ENCODE measurements at places on chromosomes 7 and 10.

DNA sequence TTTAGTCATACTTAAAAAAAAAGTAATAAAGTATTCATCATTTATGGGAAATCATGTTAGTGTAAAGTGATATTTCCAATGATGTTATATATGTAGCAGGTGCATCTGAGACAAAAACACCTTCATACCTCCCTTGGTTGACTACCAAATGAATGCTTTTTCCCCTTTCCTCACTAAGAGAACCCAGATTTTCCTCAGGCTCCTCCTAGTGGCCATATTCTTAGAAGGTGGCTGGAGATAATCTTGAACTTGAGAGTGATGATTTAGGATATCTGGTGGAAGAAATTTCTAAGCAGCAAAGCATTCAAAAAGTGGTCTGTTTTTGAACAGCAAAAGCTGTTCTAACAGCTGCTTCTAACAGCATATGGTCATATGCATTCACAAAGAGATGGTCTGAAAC is 16.8 kb upstream of the DNAH11 start:
- no peak for DNase-seq

- DNase-seq: peak; percentile 88
Observed at GRCh38 chr7:27150568-27151340, 1.6 kb downstream of the HOXA3 start.

DNA sequence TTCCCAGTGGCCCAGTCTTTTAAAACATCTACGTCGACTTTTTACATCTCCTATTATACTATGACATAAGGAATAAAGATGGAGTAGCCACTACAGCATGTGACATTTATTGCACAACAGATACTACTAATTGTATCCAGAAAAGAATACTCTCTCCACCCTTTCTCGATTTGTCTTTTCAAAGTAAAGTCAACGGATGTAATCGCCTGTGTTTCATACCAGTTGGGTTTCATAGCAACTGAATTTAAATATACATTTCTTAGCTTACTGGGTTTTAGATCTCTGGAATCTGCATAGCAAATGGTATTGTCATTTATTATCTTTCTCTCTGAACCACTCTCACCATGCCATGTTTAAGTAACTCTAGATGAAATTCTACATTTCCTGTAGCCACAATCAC is 86.4 kb upstream of the TRIL start:
- DNase-seq: peak; percentile 10

DNA sequence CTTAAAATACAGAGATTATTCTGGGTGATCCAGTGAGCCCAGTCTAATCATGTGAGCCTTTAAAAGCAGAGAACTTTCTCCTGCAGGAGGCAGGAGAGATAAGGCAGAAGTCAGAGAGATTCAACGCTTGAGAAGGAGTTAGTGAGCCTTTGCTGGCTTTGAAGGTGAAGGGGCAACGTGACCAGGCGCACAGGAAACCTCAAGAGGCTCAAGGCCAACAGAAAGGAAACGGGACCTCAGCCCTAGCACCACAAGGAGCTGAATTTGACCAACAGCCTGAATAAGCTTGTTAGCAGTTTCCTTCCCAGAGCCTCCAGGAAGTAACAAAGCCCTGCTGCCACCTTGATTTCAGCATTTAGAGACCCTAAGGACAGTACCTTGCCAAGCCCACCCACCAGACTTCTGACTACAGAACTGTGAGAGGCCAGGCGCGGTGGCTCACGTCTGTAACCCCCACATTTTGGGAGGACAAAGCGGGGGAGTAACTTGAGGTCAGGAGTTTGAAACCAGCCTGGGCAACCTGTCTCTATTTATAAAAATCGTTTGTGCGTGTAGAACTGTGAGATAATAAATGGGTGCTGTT is 87.3 kb upstream of the KAT6B start:
- peak; percentile 15 for DNase-seq

DNA sequence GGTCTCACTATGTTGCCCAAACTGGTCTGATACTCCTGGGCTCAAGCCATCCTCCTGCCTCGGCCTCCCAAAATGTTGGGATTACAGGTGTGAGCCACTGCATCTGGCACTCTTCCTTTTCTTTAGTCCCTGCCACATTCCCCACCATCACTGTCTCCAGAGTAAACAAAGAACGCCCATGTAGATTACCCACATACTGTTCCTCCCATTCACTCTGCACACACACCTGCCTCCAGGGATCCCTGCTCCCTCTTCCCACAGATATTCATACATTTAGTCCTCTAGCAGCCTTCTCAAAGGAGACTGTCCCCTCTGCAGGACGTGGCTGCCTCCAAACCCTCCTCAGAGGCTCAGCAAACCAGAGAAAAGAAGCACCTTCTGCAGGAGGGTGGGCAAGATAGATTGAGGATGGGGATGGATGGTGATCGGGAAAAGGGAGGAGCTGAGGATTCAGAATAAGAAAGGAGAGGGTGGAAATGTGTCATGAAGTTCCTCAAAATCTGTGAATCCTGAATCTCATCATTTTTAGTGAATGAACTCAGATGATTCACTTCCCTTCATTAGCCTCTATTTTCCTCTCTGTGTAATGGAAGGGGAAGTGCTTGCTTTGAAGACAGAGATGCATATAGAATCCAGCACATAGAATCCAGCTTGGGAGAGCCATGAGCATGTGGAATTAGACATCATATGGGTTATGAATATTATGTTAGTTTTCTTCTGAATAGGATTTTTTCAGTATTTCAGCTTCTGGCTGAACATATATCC is 5.5 kb upstream of the PLAU start:
- DNase-seq: no peak

DNA sequence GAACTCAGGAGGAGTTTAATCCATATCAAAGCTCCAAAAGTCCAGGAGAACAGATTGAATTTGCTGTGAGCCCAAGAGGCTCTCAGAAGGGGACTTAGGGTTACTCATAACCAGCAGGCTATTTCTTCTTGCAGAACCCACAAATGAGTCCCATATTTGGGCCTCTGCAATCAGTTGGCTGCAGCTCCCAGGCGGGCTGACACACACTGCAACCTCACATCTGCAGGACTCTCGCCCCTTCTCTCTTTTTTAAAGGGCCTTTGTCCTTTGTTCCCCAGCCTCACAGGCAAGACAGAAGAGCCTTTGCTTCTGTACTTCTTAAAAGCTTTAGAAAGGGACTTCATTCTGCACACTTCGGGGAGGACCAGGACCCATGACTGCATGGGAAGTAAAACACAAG is 26.7 kb downstream of the CREB3L2 start:
- peak; percentile 81 for DNase-seq

DNA sequence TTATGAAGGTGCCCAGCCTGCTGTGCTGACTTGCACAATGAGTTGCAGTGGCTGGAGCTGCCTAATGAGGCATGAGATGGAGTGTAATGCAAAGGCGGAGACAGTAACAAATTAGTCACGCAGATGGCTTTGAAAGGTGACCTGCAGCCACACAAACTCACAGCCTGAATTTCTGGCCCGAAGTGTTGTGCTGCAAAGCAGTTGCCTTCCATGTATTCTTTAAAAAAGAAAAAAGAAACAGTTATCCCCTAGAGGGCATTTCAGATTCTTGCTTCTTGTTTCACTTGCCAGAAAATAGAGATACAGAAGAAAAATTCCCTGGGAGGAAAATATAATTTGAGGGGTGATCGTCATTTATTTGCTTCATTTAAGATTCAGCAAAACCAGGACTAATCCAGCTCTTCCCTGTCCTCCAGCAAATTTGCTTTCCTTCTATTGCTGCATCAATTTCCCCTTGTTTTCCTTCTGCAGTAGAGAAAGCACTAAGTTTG is 239.9 kb downstream of the ADRA2A start:
- DNase-seq: no peak

Data from astrocyte of the spinal cord (primary cell).